Stimulated activated CD4-positive, alpha-beta T cell treated with anti-CD3 and anti-CD28 coated beads, Interleukin-12 subunit alpha, Interleukin-12 subunit beta, amount 100 ng/mL, for 48 hours (primary cell): ENCODE measurements at places on chromosomes 13 and 19.

DNA sequence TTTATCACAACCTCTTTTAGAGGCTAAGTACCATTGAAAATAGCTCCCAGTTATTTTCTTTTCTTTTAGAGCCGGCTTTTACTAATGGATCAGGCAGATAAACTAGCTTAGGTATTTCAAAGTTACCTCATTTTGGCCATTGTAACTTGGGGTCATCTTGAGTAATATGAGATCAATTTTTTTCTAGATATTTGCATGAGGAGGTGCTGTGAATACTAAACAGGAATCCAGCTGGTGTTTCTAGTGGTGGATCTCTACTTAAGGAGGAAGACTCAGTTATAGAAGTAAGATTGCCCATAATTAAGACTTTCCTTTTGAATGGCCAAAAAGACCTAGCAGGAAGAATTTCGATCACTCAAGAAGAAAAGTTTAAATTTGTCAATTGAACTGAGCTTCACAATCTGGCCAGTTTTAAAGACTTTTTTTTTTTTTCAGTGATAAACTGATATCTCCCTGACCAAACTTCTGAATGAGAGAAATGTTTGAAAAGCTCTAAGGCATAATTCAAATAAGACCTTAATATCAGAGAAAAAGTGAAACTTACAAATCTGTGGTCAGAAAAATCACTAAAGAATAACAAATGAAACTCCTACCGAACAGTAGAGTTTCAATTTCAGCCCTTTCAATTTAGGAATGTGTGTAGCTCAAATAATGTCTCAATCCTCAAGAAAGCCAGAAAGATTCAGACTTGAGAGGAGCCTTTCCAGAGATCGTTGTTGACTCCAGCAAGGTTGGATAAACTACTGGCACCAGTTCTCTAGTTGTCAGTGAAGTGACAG, 11.6 kb upstream of the NAA16 start:
- no peak for DNase-seq

GRCh38 chr19:32227561-32228165, 117.7 kb upstream of the ZNF507 start:
- DNase-seq: no peak

DNA sequence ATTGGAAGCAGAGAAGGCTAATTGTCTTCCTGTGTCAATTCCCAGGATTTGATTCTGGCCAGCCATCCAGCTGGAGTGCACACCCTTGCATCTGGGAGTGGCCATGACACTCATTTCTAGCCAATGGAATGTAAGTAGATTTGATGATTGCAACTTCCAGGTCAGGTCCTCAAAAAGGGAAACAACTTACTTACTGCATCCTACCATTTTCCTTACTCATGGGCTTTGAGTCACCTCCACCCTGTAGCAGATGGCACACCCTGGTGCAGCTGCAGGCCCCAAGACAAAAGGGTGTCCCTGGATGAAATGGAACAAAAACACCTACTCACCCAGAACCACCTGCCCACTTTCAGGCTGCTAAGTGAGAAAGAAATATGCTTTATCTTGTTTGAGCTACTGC, 27.3 kb upstream of the MPHOSPH8 start:
- no peak for DNase-seq

GRCh38 chr13:49776871-49777270, 15.6 kb downstream of the KPNA3 start:
- DNase-seq: no peak

DNA sequence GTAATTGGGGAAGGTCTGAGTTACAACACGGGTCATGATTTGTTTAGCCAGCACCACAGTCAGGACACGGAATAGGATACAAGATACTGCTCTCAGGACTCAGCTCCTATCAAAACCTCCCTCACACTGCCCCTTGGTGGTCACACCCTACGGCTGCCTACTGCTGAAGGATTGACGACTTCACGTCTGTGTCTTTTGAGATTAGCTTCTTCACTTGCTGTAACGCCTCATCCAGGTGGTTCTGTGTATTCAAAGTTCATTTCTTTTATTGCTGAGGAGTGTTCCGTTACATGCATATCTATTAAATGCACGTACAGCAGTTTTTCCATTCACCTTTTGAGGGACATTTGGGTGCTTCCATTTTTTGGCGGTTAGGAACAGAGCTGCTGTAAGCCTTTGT, 46.3 kb downstream of the URI1 start:
- no peak for DNase-seq

DNA sequence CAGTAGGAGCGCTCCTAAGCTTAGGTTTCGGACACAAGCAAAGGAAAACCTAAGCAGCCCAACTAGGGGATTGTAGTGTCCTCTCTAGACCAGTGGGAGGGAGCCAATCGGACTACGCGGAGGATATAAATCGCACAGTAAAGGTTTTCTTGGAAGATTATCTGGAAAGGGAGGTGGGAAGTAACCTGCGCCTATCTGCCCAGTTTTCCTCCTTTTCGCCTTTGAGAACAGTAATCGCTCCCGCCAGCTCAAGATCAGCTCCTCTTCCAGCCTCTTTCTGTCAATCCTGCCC, 456 bp upstream of the RAB4B start:
- no peak for DNase-seq

- no peak for DNase-seq
These were observed 1450.5 kb downstream of the EFNB2 start for GRCh38 chr13:105084931-105085330.

GRCh38 chr13:104798486-104798885, 1732.3 kb upstream of the SLC10A2 start:
- no peak for DNase-seq

GRCh38 chr13:49569993-49570689, 15.2 kb downstream of the RCBTB1 start:
- DNase-seq: no peak

GRCh38 chr13:36431204-36432105, 840 bp upstream of the CCNA1 start:
- no peak for DNase-seq

DNA sequence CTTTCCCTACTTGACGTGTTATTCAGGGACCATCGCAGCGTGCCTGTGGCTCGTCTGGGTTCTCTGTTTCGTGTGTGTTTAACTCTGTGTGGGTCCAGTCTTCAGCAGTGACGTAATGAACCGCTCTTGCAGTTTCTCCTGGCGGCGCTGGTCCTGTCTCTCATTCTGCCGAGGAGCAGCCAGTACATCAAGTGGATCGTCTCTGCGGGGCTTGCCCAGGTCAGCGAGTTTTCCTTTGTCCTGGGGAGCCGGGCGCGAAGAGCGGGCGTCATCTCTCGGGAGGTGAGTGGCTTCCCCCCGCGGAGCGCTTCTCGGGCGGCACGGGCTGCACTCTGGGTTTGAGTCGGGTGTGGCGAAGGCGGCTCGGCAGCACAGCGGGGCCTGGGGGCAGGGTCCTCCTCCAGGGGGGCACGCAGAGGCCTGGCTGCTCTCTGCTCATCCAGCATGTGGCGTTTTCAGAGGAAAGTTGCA, 36.3 kb upstream of the TFDP1 start:
- DNase-seq: no peak

DNA sequence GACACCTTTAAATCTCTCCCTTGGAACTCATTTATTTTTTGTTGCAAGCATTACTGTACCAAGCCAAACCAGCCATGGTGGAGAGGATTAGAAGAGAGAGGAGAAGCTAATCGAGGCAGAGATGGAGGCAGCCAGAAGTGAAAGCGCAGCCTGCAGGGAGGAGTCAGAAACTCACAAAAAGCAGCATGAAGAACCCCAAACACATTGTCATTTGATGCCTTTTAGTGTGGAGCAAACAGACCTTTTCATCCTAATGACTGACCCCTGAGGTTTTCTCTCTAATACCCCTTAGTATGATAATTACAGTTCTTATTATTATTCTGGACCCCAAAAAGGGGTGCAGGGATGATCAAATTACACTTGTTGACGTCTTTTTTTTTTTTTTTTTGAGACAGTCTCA, 62.5 kb downstream of the TNFRSF19 start:
- DNase-seq: no peak
